Sciatic nerve (tissue), 2 donors: ENCODE measurements at places on chromosomes 6 and 20.

GRCh38 chr20:56843817-56844216 is 214.7 kb downstream of the TFAP2C start:
- DNase-seq, result no peak

DNA sequence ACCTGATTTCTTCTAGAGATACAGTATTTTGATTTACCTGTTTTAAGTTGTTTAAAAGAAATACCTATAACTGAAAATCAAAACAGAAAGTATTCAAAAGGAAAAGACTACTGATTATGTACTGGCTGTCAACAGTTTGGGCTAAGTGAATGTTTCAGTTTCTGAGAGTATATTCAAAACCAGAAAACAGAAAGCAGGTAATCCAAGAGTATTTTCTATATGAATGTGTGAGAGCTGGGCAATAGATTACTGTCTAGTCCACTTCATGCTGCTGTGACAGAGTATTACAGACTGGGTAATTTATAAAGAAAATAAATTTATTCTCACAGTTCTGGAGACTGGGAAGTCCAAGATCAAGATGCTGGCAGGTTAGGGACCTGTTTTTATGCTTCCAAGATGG is 261.0 kb downstream of the ARHGAP18 start:
- no peak for DNase-seq

GRCh38 chr6:19896693-19897010 is 59.5 kb downstream of the ID4 start:
- peak; percentile 73 for DNase-seq

GRCh38 chr6:53411451-53411850 is 62.7 kb upstream of the ELOVL5 start:
- DNase-seq, result no peak

- no peak for DNase-seq
Observed at GRCh38 chr6:10875026-10875425, 6.8 kb downstream of the GCM2 start.

DNA sequence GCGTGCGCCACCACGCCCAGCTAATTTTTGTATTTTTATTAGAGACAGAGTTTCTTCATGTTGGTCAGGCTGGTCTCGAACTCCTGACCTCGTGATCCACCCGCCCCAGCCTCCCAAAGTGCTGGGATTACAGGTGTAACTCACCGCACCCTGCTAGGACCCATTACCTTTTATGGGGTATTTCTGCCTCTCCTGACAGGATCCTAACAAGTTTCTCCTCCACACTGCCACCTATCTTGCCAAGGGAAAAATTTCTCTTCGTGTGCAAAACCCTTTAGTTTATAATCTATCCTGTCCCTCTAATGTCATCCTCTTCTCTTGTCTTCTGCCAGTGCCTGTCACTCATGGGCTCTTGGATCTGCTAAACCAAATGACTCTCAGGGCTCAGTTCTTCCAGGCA is 1.9 kb downstream of the STMND1 start:
- no peak for DNase-seq

GRCh38 chr6:11622156-11622555 is 84.6 kb downstream of the TMEM170B start:
- no peak for DNase-seq

GRCh38 chr6:159490298-159490937 is 202.6 kb downstream of the SOD2 start:
- DNase-seq, result no peak

DNA sequence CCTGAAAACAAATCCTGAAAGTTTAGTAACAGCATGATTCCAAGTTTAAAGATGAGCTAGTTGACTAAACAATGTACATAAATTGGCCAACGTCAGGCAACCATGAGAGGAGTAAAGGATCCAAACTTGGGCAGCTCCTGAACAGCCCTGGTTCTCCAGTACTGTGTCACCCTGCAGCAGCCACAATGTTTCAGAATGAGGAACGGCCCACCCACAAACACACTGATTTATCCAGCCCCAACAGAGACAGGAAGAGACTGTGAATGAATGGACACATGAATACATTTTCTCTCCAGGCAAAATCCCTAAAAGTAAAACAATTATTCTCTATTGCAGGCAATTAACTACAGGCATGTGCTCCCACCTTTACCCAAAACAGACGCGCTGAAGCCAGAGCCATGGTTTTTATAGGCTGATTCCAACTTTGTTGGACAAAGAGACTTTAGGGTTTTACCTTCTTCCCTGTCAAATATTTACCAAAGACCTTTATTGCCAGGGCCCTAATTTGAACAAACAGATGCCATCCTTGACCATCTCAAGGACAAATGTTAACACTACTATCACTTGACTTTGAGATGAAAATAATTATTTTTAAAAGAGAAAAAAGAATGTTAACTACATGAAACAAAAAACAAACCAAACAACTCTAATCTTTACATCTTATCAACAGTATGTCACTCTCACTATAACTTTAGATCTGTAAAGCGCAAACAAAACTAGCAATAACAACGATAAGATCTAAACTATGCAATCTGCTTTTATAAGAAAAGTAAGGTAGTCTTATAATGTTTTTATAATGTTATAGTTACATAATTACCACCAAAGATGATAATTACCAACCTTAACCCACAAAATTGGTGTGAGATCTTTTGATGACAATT is 22.9 kb downstream of the CNKSR3 start:
- DNase-seq, result no peak

DNA sequence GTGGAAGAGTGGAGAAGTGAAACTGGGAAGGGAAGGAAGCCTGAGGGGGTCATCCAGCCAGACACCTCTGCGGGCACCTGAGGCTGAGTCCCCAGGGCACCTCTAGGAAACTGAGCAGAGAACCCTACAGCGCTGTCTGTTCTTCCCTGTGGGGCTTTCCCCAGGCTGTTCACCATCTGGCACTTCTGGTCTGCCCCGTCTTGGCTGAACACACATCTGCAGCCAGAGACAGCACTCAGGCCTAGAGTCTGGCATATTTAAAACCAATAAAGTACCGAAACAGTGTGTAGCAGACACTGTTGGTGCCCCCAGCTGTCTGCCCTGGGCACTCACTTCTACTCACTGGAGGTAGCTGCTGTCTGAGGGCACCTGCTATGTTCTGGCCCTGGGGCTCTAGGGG is 9.4 kb upstream of the ARFGEF2 start:
- no peak for DNase-seq

DNA sequence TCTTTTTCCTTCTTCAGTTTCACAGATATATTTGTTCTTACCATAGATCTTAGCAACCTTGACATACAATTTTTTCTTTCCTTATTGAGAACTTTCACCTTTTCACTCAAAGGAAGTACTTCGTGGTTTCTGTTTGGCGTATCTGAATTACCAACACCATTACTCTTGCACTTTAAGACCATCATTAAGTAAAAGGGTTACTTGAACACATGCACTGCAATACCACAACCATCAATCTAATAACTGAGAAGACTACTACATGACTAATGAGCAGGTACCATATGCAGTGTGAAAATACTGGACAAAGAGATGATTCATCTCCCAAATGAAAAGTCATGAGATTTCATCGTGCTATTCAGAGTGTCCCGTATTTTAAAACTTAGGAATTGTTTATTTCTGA is 21.7 kb upstream of the SENP6 start:
- DNase-seq, result no peak

DNA sequence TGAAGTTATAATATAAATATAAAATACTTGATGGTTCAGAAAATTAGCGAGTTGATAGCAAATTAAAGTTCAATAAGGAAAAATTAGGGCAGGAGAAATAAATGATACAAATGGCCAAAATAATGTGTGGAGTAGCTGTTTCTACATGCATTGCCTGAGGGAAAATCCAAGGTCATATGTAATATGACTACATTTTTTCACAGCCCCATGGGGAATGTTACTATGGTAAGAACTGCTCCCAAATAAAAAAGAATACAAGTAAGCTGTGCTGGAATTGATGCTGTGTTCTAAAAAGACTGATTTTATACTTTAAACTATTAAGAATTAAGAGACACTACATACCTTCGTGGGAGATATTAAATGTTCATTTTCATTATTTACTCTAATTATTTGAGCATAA is 34.1 kb downstream of the MEI4 start:
- DNase-seq, result no peak

DNA sequence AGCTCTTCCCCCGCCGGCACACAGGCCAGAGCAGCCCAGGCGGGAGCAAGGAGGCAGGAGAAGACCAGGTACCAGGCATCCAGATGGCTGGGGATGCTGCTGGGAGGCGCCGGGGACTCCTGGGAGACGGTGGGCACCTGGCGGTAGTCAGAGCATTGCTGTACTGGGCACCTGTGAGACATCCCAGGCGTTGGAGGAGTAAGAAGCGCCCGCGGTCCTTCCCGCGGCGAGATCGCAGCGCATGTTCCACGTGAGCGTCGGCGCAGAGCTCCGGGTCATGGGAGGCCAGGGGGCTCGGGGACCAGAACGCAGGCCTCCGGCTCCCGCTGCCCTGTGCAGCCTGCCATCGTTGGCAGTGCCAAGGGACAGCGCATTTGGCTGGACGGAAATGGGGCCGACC is 293.7 kb upstream of the CDYL start:
- DNase-seq, result no peak

GRCh38 chr6:75334266-75335040 is 49.9 kb upstream of the TMEM30A start:
- no peak for DNase-seq

- no peak for DNase-seq
Observed at GRCh38 chr6:87671555-87672029, 30.4 kb downstream of the AKIRIN2 start.
